Common myeloid progenitor, CD34-positive (primary cell): ENCODE measurements at places on chromosomes 12 and 14.

DNA sequence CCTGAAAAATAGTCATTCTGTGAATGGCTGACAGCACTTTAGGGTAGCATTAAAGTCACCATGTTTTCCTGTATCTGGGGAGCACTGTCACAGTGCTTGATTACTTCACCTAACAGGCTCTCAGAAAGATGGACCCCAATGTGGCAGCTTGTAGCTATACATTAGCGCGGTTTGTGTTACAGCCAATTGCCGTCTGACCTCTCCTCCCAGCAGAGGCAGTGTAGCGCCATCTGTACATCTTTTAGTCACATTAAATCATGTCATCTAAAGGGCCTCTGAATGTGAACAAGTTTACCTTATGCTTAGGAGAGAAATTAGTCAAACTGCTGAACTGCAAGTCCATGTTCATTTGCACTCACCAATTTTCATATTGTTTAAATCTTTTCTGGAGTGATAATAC, 113.7 kb downstream of the LMO3 start:
- no peak overlapping the region for H3K4me3 ChIP-seq
- H3K4me1 ChIP-seq: no peaks in the 10 kb centered on the region
- no peak for DNase-seq
- no peaks in the 10 kb centered on the region for H3K27me3 ChIP-seq
- no peaks in the 10 kb centered on the region for H3K36me3 ChIP-seq
- H3K27ac ChIP-seq: no peak overlapping the region

DNA sequence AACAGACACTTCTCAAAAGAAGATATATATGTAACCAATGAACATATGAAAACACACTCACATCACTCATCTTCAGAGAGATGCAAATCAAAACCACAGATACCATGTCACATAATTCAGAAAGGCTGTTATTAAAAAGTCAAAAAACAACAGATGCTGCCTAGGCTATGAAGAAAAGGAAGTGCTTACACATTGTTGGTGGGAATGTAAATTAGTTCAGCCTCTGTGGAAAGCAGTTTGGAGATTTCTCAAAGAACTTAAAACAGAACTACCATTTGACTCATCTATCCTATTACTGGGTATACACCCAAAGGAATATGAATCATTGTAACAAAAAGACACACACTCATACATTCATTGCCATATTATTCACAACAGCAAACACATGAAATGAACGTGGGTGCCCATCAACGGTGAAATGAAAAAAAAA, 35.1 kb downstream of the EIF2S3B start:
- H3K27me3 ChIP-seq: no peaks in the 10 kb centered on the region
- no peak overlapping the region for H3K4me3 ChIP-seq
- no peaks in the 10 kb centered on the region for H3K36me3 ChIP-seq
- no peak overlapping the region for H3K27ac ChIP-seq
- H3K4me1 ChIP-seq: no peaks in the 10 kb centered on the region
- no peak for DNase-seq

- no peak overlapping the region for H3K27ac ChIP-seq
- peaks cover 28% of the 10 kb centered on the region for H3K36me3 ChIP-seq
- no peak overlapping the region for H3K4me3 ChIP-seq
- no peaks in the 10 kb centered on the region for H3K27me3 ChIP-seq
These were observed 69.3 kb downstream of the EEA1 start for GRCh38 chr12:92859650-92860386.

GRCh38 chr14:58794993-58795762, 157.4 kb downstream of the DACT1 start:
- DNase-seq: no peak
- no peaks in the 10 kb centered on the region for H3K36me3 ChIP-seq
- no peaks in the 10 kb centered on the region for H3K4me1 ChIP-seq
- no peak overlapping the region for H3K27ac ChIP-seq
- H3K4me3 ChIP-seq: no peak overlapping the region
- no peaks in the 10 kb centered on the region for H3K27me3 ChIP-seq

DNA sequence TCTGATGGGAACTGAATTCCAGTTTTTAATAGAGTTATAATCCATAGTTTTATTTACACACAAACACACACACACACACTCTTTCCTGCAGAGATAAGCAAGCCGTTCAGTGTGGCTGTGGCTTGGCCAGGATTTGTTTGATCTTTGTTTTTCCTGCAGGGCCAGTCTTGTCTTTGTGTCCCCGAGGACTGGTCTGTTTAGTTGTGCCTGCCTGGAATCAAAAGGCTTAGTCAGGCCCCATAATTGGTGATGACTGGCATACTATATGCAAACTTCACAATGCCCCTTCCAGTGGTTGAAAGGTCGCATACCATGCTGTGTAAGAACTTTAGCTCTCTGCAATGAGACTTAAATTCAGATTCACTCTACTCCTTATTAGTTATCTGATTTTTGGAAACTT, 26.0 kb downstream of the WBP11 start:
- H3K4me1 ChIP-seq: peaks cover 17% of the 10 kb centered on the region
- no peak overlapping the region for H3K27ac ChIP-seq
- no peaks in the 10 kb centered on the region for H3K36me3 ChIP-seq
- H3K4me3 ChIP-seq: no peak overlapping the region
- no peaks in the 10 kb centered on the region for H3K27me3 ChIP-seq
- DNase-seq: no peak

- H3K4me3 ChIP-seq: no peak overlapping the region
- no peak overlapping the region for H3K27ac ChIP-seq
- no peaks in the 10 kb centered on the region for H3K27me3 ChIP-seq
- peak; percentile 50 for DNase-seq
These were observed 46.7 kb downstream of the TMCC3 start for GRCh38 chr12:94603434-94604365.

- H3K4me3 ChIP-seq: no peak overlapping the region
- DNase-seq: no peak
- H3K36me3 ChIP-seq: peaks cover 3% of the 10 kb centered on the region
- H3K27me3 ChIP-seq: no peaks in the 10 kb centered on the region
These were observed 113.1 kb downstream of the ITPR2 start for GRCh38 chr12:26719852-26720251.

DNA sequence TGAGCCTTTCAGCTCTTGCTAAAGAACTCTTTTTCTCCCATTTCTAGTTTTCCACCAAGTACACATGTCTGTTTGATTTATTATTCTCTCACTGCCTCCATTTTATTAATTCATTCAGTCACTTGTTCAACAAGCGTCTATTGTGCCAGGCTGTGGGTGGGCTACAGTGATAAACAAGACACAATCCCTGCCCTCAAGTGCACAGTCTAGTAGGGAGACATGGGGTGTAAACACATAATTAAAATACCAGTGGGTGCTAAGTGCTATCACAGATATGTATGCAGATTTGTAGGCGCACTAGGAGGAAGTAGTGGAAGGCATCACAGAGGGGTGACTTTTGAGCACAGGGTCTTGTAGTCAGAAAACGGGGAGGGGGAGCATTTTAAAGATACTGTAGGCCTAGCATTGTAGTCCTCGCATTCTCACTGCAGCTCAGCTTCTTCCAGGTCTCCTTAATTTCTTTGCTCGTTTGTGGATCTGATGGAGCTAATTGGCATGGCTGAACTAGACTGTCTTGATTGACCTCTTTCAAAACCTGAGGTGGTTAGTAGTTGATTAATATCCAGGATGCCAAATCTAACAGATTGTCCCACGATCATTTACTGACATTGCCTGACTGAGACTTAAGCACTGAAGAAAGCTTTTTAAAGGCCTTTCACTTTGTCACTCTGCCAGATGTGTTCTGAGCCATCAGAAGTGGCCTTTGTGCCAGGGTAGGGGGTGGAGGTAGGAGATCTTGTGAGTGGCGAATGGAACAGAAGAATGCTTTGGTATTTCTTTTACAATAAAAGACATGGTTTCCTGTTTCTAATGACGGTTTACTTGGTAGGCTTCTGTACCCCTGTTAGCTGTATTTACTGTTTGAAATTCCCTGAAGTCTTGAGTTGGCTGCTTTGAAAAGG, 116.9 kb downstream of the DIP2B start:
- peaks cover 3% of the 10 kb centered on the region for H3K36me3 ChIP-seq
- no peak overlapping the region for H3K4me3 ChIP-seq
- DNase-seq: no peak
- H3K27me3 ChIP-seq: no peaks in the 10 kb centered on the region
- peak overlapping the region; percentile 38 for H3K27ac ChIP-seq
- H3K4me1 ChIP-seq: peaks cover 26% of the 10 kb centered on the region
